ENCODE measurements at places on chromosomes 4 and X.

DNA sequence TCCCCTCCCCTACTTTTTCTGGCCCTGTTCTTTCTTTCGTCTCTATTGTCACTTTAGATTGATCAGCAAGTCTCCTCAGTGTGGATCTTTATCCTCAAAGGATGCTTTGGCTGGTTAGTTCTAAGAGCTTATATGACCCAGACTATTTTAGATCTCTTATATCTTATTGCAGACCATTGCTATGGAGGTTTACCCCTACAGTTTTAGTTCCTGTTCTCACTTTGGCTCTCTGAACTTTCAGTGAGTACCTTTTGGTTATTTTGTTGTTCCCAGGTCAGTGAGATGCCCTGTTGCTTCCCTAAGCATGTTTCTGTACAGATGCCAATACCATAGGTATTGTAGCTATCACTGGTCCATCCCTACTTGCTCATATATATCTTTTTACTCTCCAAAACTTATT, 24.0 kb upstream of the MED14 start:
- DNase-seq, result no peak

DNA sequence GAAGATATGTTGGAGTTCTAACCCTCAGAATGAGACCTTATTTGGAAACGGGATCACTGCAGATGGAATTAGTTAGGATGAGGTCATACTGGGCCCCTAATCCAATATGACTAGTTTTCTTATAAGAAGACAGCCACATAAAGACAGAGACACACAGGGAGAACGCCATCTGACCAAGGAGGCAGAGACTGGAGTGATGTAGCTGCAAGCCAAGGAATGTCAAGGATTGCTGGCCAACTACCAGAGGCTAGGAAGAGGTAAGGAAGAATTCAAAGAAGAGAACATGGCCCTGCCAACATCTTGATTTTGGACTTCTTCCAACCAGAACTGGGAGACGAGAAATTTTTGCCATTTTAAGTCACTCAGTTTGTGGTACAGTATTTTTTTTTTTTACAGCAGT, 152.8 kb upstream of the DIPK2B start:
- DNase-seq, result no peak

GRCh38 chrX:13717700-13718472, 16.5 kb downstream of the TRAPPC2 start:
- DNase-seq, result no peak

DNA sequence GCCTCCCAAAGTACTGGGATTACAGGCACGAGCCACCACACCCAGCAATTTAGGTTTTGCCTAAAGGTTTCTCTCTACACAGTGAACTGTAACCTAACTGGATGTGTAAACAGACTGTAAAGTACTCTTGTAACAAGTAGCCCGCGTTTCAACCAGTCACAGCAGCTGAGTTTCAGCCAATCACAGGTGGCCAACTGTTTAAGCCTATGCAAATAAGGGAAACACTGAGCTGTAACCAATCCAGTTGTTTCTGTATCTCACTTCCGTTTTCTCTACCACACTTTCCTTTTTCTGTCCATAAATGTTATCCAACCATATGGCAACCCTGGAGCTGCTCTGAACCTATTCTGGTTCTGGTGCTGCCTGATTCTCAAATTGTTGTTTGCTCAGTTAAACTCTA, 59.9 kb downstream of the DIPK2B start:
- DNase-seq, result no peak

DNA sequence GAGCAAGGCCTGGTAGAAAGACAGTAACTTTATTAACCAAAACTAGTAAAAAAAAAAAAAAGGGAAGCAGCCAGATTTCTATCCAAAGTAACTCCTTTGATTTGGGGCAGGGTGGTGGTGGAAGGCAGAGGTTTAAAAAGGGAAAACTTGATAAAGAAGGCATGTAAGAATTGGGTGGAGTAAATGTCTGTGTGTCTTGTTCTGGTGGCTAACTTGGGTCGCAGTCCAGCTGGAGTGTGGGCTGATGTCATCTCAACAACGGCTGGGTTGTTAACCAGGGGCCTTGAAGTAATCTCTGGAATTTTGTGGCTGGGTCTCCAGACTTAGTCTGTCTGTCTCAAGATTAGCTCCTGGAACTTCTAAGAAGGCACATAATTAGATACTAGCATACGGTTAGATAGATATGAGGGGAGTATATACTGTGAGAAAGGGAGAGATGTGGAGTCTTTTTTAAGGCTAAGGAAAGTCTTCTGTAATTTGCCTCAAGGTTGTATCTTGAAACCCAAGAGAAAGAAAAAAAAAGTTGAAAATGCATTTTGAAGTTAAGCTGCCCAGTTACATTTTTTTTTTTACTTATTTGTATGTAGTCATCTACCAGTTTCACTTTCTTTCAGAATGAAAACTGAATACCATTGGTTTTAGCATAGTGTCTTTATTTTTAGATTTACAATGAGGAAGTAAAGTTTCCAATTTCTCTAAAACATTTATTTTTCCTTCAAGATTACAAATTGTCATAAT, 48.3 kb downstream of the MTHFD2L start:
- no peak for DNase-seq

- DNase-seq, result no peak
Observed at GRCh38 chrX:71666240-71667223, 814 bp upstream of the LOC101059915 start.

DNA sequence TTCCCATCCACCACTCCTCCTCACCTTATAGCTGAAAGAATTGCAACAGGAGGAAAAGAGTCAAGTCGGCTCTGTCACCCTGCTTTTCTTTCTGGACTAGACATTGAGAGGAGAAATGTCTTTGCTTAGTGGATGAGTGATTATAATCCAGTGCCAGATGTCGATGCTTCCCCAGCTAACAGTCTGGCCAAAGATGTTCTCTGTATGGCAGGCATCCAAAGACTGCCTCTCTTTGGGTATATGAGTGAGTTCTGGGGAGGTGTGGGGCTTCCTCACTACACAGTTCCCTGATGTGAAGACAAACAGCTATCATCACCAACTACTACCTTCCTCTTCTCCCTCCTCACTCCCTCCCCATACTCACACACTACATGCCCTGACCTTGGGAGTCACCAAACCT, 90.9 kb downstream of the COMMD8 start:
- DNase-seq, result no peak
